ENCODE measurements at places on chromosomes 1 and 21.

DNA sequence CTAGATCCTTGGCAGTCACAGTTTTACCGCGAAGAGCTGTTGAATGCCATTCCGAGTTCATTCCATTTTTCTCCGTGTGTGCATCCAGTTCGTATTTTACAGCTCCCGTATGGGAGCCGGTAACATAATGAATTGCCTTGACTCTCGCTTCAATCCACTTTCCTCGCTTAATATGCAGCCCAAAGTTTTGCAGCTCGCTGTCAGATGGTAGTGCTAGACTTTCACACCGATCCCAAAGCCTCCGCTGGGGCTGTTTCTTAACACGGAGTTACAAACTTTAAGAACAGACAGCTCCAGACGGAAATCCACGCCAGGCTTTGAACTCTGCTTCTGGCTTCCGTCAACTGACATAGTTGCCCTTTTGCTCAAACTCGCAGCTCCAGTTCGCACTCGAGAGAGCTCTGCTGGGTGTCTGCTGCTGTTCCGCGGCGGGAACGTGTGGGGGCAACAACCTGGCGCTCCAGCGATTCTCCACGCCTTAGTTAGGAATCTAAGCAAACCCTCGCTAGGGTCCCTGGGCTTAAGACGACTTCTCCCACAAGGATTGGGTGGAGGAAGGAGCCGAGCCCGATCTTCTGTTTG lies 3.5 kb upstream of the ARID1A start:
- peak; percentile 34 for DNase-seq

- DNase-seq: no peak
These were observed 281.6 kb upstream of the RGS18 start for GRCh38 chr1:191876631-191877030.

DNA sequence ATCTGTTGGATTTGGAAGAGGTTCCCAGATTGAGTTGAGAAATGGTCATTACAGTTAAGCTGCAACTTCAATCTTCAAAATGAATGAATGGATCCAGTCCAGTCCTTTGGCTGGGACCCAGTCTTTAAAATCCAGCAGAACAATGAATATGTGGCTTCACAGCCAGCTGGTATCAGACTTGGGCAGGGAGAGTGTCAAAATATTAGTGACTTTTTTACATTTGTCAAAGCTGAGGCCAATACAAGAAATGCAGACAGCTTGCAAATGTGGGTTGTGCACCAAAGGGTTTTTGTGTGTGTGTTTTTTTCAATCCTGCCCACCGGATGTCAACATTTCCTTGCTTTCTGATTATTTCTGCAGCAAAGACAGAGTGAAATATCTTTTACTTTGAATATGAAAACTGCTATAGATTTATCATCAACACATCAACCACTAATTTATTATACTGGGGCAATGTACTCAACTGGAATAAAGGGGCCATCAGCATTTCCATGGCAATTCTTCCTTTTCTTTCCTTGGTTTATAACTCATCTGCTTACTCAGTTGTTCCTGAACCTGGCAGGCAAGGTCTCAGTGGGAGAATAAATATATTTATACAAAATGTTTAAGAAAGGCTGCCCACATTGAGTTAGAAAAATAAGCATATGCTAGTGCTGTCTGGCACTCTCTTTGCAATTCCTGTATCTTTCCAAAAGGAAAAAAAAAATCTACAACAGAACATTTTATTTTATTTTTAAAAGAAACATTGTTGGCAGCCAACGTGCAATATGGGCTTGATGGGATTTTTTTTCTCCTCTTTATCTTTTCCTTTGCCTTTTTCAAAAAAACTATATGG lies 491.6 kb upstream of the C1orf87 start:
- no peak for DNase-seq

DNA sequence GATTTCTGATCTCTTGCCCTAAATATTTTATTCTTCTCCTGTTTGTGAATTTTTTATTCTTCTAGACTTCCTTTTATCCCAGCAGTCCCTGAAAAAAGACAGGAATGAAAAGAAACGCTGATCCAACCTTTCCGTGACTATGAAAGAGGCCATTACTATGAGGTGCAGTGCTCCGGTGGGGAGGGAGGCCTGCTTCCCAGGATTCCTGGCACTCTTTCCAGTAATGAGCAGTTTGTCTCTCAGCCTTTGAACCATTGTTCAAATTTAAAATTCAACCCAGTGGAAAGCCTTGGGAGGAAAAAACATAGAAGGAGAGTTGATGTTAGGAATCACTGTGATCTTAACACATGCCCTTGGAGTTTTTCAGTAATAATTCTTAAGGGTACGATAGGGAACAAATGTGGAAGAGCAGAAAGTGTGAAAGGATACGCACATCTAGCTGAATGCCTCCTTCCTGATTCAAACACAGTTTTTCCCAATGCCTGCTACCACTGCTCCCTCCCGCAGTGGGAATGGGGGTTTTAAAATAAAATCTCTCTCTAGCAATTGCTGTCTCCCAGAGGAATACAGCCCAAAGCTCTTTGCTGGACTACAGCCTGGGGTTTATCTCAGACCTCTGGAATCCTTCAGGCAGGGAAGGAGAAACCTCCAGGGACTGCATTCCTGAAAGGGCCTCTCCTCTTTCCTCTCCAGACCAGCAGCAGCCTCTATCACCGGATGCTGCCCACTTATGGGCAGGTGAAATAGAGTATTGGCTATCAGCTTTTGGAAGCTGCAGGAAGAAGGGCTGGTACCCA lies 6.1 kb downstream of the IER5 start:
- no peak for DNase-seq

DNA sequence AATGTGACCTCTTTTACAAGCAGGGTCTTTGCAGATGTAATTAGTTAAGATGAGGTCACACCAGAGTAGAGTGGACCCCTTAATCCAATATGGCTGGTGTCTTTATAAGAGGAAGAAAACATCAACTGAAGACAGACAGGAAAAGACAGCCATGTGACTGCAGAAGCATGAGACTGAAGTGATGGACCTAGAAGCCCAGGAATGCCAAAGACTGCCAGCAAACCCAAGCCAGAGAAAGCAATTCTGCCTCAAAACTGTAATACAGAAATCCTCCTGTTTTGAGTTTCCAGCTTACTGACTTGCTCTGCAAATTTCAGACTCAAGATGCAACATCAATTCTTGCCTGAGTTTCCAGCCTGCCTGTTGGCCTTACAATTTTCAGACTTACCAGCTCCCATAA lies 17.3 kb downstream of the ENAH start:
- DNase-seq: no peak

- DNase-seq: no peak
These were observed 5.6 kb upstream of the AKR1A1 start for GRCh38 chr1:45545019-45545493.

- DNase-seq: peak; percentile 26
These were observed at the start of gene IFI16 for GRCh38 chr1:159009704-159010361. IFI16 (plus strand) TSS chr1:159009907; CDS start chr1:159014681, 4,774 bp downstream.

GRCh38 chr1:119721896-119722295 lies 10.2 kb downstream of the PHGDH start:
- no peak for DNase-seq

DNA sequence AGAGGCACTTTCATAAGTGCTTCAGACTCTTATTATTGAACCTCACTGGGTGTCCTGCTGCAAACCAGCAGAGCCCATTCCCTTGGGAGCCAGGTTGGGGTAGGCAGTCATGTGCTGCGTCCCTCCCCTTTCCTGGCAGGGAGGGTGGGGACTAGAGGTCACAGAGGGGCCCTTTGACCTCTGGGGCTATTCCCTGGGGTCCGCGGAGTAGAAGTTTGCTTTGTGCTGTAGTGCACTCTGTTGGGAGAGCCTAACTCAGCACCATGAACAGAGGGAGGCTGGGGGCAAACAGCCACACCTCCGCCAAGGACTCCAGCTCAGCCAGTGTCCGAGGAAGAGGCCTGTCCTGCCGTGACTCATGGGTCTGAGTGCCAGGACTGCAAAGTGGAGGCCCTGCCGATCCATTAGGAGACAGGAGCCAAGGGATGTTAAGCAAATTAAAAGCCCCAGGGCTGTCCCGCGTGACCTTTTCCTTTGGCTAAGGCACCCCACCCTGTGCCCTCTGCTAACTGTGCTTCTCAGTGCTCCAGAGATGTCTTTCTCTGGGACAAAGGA lies 3.0 kb upstream of the IGSF21 start:
- no peak for DNase-seq

GRCh38 chr1:244092293-244092963 lies 41.3 kb downstream of the ZBTB18 start:
- DNase-seq: no peak

All from stimulated activated CD4-positive, alpha-beta T cell treated with anti-CD3 and anti-CD28 coated beads, Interleukin-1b, Interleukin-23, amount 100 ng/mL, for 1 hour (primary cell).